Hypothalamus (tissue), 51 donors: ENCODE measurements at places on chromosomes 5 and 9.

DNA sequence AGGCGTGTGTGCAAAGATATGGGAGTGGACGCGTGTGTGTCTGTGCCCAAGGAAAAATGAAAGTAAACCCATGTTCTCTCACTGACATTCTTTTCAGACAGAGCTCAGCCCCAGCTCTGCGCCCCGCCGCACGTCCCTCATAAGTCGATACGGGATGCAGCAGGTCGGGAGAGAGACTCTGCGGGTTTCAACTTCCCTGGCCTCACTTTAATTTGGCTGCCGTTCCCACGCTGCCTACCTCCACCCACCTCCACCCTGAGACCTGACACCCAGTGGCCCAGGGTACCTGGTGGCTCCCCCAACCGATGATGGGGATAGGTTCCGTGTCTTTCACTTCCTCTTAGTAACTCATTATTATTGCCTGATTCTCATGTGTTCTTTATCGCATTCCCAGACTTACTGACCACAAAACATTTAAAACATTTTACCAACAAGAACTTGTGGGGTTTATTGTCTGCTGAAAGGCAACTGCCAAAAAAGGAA, 19.4 kb downstream of the LHX2 start:
- no peak for DNase-seq

DNA sequence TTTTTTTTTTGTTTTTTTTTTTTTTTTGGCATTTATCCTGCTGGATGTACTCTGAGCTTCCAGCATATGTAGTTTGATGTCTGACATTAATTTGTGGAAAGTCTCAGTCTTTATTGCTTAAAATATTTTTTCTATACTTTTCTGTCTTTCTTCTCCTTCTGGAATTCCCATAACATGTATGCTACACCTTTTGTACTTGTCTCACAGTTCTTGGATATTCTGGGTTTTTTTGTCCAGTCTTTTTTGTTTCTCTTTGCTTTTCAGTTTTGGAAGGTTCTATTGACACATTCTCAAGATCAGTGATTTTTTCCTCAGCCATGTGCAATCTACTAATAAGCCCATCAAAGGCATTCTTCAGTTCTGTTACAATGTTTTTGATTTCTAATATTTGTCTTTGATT, 19.4 kb upstream of the RFK start:
- no peak for DNase-seq

DNA sequence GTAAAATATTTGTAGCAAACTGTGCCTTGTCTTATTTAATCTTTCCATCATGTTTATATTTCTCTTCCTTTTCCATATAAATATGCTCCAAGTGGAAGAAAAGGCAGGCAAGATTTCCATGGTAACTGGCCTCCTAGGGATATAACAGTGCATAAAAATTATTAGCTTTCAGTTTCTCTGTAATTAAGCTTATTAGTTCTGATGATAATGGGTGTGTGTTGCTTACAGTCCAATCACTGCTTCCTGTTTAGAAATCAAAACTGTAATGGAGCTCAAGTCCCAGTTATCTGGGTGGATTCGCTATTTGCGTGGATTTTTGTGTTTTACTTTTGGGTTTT, 213.0 kb downstream of the PJA2 start:
- no peak for DNase-seq

DNA sequence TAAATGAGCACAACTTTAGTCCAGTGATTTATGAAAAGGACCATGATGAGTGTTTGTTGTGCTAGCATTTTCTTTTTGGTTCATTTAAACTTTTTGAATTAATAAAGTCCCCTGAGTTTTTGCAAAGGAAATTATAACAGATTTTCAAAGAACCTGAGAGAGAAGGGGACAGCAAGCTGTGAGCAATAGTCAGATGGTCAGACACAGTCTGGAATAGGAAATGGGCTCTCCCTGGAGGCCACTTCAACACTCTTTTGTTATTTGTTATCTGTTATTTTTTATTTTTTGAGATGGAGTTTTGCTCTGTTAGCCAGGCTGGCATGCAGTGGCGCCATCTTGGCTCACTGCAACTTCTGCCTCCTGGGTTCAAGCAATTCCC, 171.1 kb downstream of the ARHGEF28 start:
- DNase-seq, result no peak

DNA sequence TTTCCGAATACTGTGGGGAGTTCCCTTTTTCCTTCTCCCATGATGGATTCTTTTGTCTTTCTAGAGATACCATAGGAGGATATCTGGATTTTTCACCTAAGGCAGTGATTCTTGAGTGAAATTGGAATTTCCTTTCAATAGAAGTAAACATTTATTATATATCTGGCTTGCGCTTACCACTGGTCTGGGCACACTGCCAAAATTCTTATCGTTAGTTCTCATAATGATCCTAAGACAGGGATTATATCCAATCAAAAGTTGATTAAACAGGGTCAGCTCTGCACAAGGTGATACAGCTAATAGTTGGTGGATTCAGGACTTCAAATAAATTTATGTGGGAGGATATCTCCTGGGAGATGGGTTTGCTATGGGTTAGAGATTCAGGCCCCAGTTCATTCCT, 9.6 kb downstream of the TLE4 start:
- no peak for DNase-seq

DNA sequence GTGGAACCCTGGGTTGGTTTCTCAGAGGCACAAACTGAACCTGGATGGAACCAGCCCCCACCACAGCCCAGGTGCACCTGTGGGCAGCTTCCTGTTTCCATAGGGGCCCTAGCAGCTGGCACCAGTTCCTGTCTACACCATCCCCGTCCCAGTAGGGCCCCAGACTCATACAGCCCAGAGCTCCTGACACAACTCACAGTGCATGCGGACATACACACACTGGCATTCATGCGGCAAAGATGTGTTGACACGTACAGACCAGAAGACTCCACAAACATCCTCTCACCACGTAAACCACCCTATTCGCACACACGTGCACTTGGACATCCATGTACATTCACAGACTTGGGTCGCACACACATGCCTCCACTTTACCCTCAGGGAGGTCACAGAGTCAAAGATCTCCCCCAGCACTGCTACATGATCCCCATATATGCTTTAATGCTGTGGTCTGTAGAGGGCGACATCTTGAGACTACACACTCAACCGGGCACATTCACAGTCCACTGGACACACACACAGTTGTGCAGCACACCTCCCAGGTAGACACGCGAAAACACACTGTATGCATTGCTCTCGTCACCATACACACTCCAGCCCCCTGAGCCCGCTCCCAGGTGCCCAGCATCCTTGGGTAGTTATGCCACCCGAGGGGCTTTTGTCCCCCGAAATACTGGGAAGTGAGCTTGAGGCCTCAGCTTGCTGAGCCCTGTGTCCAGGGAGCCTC, 22.4 kb downstream of the CXXC5 start:
- DNase-seq, result no peak

- no peak for DNase-seq
These were observed 506.5 kb downstream of the ISL1 start for GRCh38 chr5:51889703-51890102.

DNA sequence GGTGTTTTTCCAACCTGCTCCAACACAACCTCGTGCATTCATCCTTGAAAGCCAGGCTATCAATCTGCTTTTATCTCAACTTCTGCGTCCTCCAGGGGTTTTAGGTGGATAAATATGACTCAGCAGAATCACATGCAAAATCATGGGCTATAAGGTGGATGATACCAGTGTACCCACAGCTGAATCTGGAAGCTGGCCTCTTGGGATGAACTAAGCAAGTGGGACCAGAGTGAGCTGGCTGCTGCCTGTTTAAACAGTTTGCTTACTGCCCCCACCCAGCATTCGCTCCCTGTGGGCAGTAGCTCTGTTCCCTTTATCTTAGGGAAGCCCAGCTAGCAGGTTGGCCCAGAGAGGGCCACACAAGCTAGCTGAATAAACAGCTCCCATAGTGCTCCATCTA, 194.0 kb downstream of the CRB2 start:
- no peak for DNase-seq

GRCh38 chr9:130461218-130461630, 16.5 kb downstream of the ASS1 start:
- peak; percentile 42 for DNase-seq

GRCh38 chr5:66807743-66808142, 211.6 kb downstream of the MAST4 start:
- DNase-seq, result no peak

DNA sequence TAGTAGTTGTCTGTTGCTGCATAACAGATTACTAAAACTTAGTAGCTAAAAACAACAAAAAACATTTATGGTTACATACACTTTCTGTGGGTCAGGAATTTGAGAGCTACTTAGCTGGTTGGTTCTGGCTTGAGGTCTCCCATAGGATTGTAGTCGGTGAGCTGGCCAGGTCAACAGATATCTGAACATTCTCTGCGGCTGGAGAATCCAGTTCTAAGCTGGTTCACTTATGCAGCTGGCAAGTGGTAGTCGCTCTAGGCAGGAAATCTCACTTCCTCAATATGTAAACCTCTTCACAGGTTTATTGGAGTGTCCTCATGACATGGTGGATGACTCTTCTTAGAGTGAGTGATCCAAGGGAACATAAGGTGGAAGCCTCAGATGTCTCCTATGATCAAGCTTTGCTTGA, 65.7 kb upstream of the TNFAIP8 start:
- DNase-seq, result no peak

DNA sequence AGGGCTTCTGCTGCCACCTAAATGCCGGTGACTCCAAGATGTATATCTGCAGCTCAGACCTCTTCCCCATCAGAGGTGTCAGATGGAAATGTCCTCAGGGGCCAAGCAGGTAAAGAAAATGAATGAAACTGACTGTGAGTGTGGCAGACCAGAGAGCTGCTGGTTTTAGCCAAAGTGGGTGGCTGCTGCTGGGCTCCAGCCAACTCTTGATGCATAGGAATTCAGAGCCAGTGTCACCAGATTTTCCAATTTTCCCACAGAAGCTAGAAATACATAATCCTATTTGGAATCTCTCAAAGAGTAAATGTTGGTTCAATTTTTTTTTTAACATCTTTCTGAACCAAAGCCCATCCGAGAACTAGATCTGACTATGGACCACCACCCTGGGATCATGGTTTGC, 161.2 kb upstream of the SPRY4 start:
- DNase-seq, result no peak

DNA sequence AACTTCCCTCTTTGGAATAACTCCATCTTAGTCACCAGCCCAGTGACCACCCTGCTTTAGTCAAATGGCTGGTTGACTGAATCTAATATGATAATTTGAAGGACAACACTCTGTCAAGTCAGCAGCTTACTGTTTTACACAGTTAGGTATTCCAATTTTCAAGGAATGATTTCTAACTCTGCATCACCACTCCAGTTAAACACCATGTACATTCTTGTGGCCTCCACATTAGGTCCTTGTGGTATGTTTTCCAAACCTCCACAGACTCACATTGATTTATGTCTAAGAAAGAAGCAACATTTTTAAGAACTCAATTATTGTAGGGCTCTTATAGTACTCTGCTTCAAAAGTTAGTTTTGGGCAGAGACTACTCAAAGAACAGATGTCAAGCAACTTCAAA, 110.7 kb downstream of the TLE1 start:
- DNase-seq, result no peak

DNA sequence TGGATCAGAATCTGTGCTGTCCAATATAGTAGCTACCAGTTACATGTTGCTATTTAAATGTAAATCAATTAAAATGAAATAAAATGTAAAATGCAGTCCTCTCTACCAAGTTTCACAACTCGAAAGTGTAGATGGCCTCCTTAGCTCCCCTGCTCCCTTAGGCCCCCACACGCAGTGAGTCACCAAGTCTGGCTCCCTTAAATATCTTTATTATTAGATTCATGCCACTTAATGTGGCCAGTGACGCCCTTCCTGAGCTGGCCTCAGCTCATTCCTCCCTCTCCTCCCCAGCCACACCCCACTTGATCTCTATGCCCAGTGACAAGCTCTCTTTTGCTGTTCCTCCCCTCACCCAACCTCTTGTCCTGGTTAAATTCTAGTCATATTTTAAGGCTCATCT, 88.4 kb upstream of the DNAH5 start:
- DNase-seq, result no peak

DNA sequence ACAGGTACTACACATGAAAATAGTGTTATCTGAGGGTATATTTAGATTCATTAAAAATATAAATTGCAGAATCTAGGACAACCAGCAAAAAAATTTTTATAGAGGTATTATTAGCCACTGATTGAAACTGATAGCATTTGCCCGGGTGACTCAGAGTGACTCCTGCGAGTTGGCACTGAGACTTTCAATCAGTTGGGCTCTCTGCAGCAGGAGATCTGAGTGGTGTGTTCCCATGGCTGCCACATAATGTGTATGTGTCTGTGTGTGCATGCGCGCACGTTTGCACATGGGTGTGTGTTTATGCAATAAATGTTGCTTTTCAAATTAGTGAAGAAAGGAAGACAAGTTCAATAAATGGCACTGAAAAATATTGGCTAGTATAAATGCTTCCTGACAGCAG, 100.1 kb upstream of the MRPS30 start:
- no peak for DNase-seq

- no peak for DNase-seq
These were observed 20.1 kb upstream of the HMCN2 start for GRCh38 chr9:130245474-130245873.

GRCh38 chr5:100904259-100904861, 1.3 kb upstream of the ST8SIA4 start:
- DNase-seq, result no peak

DNA sequence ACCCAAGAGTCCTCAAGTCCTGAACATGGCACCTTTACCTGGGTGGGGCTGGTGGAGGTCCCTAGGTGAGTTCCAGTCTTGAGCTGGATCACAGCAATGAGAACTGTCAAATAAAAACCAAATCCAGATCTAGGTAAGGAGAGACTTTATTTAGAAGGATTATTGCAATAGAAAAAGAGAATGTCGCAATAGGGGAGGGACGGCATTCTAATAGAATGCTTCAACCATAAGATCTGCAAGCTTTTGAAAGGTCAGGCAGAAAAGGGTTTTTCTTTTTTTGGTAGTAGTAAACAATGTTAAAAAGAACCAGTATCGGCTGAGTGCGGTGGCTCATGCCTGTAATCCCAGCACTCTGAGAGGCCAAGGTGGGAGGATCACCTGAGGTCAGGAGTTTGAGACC, 5.2 kb upstream of the GCNT1 start:
- DNase-seq, result no peak

GRCh38 chr5:133433641-133434040, 178.7 kb downstream of the FSTL4 start:
- no peak for DNase-seq

DNA sequence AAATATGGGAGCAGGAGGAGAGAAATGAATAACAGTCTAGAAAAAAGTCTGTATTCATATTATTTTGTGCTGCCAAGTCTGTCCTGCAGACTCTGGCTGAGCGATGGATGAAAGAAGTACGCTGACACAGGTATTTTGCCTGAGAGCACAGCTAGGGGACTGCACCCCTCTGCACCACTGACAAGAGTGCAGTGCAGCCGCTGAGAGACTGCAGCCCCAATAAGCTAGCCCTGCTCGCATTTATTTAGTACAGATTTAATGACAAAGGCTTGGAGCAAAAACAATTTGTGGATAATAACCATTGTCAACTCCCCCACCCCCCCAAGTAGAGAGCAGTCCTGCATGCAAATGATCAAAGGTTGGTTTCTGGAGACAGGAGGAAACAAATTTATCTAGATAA, 13.3 kb upstream of the MRPS30 start:
- no peak for DNase-seq

- DNase-seq, result no peak
These were observed 55.0 kb downstream of the RASGEF1C start for GRCh38 chr5:180153991-180154390.

GRCh38 chr5:95217881-95218280, 67.0 kb downstream of the MCTP1 start:
- no peak for DNase-seq
